DMS53 (cell line): ENCODE measurements at places on chromosomes 3 and 15.

DNA sequence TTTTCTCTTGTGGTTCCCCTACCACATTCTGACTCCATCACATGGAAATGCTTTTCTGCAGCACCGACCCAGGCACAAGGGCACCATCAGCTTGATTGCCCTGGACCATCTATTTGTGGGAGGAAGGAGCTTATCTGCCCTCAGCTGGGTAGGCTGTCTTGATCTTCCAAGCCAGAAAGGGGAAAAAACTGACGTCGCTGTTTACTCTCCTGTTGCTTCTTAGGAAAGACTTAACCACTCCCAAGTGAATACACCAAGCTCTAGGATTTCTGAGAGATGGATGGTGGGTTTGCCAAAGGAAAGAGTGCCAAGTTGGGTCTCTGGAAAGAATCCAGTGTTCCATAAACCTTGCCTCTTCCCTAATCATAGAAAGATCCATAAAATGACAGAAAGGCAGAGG lies 4.0 kb downstream of the TNFAIP8L3 start:
- no peak for DNase-seq

DNA sequence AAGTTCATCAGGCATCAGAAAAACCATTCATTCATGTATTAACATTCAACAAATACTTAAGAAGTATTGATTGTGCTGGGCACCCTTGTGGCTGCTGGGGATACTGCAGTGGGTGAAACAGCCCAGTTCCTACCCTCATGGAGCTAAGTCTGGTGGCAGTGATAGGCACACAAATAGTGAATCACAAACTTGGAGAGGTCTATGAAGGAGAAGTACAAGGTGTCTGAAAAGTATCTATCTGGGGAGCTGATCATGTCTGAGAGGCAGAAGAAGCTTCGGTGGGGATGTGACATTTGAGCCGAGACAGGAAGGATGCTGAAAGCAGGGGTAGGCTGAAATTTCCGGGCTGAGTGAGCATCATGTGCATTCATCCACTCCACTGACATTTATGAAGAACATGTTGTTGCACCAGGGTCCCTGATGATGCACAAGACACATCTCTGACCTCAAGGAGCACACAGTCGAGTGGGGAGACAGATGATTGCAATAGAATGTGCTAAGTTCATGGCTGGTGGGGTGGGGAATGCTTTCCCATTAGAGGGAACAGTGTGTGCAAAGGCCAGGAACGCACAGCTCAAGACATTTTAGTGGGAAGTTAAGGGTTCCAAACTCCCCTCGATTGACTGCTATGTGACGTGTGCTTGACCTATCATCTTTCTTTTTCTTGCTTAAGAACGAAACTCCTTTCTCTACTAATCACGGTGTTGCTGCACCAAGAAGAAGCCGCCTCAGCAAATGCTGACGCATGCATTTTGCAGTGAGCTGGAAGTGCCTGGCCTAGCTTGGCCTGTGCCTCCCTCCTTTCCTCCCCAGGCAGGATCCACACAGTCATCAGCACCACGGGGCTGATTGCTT lies 309.1 kb upstream of the ICE2 start:
- DNase-seq: peak; percentile 18

- DNase-seq: peak; percentile 61
Observed at GRCh38 chr3:109874896-109875708, 537.8 kb upstream of the DPPA4 start.

DNA sequence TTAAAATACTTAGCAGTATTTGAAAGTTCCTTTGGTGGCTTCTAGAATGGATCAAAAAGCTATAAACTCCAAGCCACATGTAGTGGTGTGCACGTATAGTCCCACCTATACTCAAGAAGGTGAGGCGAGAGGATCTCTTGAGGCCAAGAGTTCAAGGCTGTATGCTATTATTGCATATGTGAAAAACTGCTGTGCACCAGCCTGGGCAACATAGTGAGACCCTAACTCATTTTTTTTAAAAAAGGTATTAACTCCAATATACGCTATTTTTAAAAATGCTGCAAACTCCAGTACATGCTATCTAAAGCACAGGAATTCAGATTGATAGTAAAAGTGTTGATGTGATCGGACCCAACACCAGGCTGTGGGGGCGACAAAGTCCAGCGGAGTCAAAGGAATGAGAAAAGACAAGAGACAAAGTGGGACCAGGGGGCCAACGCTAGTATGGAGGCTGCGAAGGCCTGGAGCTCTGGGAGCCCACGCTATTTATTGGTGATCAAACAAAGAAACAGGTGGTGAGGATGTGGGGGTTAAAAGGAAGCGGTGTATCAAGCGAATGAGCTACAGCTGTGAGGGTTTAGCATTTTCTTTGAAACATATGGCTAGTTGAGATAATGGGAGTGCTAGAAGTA lies 66.6 kb downstream of the ARIH1 start:
- DNase-seq: no peak

DNA sequence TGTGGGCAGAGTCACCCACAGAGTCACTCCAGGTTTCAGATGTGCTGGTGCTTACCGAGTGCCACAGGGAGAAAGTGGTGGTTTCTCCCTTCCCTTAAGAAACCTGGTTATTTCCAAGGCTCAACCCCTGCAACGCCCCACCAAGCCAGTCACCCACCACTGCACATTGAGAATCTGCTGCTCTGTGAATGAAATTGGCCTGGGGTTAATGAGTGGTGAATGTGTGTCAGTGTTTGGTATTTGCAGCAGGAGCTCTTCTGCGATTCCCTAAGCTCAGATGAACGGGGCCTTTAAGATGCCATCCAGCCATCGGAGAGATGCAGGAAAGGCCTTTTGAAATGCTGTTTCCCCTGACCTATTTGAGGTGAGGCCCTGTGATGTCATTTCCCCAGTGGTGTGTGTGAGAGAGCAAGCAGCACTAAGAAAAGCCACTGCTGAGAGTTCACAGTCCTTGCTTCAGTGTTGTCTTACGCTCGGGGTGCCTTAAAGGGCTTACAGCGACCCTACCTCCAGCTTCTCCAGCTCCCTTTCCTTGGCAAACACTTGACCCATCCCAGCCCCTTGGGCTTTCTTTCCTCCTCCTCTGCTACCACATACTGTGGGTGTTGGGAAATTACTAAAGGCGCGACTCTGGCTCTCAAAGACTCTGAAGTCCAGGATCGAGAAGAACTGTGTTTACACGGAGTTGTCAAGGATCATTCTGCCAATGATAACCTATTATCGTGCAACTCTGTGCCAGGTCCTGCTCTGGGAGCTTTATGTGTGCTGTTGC lies 68.9 kb downstream of the SMAD3 start:
- DNase-seq: no peak

- no peak for DNase-seq
Observed at GRCh38 chr3:94414418-94414817, 351.6 kb downstream of the NSUN3 start.

DNA sequence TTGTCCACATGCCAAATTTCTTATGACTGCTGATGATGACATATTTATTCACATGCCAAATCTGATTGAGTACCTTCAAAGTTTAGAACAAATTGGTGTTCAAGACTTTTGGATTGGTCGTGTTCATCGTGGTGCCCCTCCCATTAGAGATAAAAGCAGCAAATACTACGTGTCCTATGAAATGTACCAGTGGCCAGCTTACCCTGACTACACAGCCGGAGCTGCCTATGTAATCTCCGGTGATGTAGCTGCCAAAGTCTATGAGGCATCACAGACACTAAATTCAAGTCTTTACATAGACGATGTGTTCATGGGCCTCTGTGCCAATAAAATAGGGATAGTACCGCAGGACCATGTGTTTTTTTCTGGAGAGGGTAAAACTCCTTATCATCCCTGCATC lies 17.3 kb downstream of the B3GNT5 start:
- DNase-seq: no peak

DNA sequence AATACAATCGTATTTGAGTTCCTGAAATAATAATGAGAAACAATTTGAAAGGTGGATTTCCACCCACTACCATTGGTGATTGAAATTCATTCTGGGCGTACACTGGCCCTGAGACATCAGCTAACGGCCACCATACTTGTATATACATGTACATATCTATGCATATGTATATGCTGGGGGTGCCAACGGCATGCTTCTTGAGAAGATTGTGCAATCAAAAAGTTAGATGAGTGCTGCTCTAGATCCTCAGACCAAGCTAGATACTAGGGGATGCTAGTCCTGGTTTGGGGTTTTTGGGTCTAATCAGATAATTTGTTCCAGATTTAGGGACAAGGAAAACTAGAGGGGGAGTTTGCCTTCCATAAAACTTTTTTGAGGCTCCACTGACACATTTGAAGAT lies 2.9 kb downstream of the TMEM40 start:
- no peak for DNase-seq

GRCh38 chr3:188562144-188562543 lies 408.2 kb downstream of the LPP start:
- DNase-seq: no peak

- no peak for DNase-seq
Observed at GRCh38 chr3:155585384-155585783, 159.5 kb downstream of the PLCH1 start.

- DNase-seq: peak; percentile 1
Observed at GRCh38 chr3:42771271-42771670, 1.8 kb downstream of the CCDC13 start.

DNA sequence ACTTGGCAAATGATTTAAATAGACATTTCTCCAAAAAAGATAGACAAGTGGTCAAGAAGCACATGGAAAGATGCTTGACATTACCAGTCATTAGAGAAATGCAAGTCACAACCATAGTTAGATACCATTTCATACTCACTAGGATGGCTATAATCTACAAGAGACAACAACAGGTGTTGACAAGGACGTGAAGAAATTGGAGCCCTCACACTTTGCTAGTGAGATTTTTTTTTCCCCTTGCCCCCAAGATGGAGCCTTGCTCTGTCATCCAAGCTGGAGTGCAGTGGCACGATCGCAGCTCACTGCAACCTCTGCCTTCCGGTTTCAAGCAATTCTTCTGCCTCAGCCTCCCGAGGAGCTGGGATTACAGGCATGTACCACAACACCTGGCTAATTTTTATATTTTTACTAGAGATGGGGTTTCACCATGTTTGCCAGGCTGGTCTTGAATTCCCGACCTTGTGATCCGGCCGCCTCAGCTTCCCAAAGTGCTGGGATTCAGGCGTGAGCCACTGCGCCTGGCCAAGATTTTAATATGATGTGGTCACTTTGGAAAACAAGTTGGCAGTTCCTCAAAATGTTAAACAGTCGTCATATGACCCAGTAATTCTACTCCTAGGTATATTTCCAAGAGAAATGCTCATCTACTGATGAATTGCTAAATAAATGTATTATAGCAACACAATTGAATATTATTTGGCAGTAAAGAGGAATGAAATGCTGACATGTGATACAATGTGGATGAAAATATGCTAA lies 103.3 kb downstream of the ATG7 start:
- no peak for DNase-seq

DNA sequence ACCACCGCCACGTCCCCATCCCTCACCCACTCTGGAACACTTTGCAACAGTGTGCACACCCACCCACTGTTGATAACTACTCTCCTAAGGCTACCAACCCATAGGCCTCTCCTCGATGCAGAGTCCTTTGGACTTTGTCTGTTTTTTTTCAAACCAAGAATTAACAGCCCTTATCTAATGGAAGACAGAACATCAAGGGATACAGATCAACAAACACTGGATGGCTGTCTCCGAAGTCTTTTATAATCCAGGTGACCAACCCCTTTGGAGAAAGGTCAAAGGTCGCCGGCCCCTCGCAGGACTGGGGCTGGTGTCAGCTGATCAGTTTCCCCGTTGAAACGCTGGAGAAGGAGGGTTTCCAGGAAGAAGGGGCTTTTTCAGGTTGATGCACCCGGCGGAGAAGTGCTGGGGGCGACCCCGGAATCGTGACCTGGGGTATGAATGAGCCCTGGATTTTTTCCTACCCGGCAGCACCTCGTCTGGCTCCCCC lies 532 bp downstream of the B4GALT4 start:
- DNase-seq: peak; percentile 56

DNA sequence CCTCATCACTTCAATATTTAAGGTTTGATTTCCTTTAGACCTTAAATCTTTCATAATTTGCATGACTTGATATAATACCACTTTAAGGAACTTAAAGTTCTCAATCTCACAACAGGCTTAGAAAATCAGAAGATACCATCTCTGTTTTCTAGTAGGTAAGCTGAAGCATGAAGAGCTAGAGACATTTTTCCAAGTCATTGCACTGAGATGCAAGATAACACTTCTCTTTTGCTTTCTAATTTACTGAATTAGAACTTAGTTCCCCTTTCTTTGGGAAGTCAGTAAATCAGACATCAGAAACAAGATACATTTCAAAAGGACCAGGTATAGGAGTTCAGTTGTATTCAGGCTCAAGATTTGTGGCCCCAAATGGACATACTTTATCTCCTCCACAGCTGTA lies 79.7 kb downstream of the DZIP3 start:
- DNase-seq: no peak

GRCh38 chr15:70580286-70580685 lies 183.1 kb downstream of the UACA start:
- no peak for DNase-seq

DNA sequence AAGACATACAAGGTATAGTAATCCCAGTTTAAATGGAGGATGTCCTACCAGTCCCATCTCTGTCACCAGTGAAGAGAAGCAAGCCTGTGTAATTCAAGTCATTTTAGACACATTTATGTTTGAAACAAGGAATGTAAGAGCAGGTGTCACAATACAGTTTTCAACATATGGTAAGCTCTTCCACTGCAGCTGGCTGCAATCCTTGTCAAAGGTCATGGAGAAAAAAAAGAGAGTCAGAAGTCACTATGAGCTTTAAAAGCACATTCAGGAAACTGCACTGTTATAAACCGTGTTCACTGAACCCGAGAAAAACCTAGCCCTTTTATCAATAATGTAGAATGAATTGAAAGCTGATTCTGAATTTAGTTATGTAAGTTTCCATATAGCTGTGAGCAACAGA lies 206.4 kb downstream of the NAALADL2 start:
- DNase-seq: peak; percentile 2

DNA sequence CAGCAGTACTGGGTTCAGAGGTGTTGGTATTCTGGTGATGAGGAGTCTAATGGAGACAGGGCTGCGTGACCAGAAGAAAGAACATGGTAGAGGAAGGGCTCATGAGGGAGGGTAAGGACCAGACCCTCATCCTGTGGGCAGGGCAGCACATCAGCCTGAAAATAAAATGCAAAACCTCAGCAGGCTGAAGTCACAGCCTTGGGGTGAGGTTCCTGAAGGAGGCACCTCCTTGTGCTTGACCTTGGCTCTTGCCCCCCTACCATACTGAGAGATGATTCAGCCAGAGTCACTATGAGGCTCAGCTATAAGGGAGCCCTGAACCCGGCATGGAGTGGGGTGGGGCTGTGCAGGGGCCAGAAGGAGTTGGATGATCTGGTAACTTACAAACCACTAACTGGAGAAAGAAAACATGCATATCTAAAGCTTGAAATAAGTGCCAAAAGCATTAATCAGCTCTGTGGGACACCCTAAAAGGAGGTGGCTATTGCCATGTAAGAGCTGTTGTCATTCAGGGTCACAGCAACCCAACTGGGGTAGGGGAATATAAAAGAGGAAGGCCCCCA lies 60.2 kb downstream of the CORO2B start:
- no peak for DNase-seq

GRCh38 chr3:114709102-114709501 lies 415.3 kb downstream of the TIGIT start:
- DNase-seq: no peak

- no peak for DNase-seq
Observed at GRCh38 chr15:46996359-46996758, 720.9 kb upstream of the SEMA6D start.

- no peak for DNase-seq
Observed at GRCh38 chr15:75669879-75670212, 22.1 kb downstream of the SNX33 start.

- no peak for DNase-seq
Observed at GRCh38 chr3:30631243-30631904, 25.0 kb downstream of the TGFBR2 start.

- no peak for DNase-seq
Observed at GRCh38 chr15:26106556-26106955, 243.4 kb upstream of the ATP10A start.
